ENCODE measurements at places on chromosomes 4 and X.

- DNase-seq = peak; percentile 75
These were observed 70.2 kb upstream of the AFAP1 start for GRCh38 chr4:8009710-8010511.

- DNase-seq = peak; percentile 75
These were observed 22.8 kb downstream of the CFAP99 start for GRCh38 chr4:2441393-2442174.

DNA sequence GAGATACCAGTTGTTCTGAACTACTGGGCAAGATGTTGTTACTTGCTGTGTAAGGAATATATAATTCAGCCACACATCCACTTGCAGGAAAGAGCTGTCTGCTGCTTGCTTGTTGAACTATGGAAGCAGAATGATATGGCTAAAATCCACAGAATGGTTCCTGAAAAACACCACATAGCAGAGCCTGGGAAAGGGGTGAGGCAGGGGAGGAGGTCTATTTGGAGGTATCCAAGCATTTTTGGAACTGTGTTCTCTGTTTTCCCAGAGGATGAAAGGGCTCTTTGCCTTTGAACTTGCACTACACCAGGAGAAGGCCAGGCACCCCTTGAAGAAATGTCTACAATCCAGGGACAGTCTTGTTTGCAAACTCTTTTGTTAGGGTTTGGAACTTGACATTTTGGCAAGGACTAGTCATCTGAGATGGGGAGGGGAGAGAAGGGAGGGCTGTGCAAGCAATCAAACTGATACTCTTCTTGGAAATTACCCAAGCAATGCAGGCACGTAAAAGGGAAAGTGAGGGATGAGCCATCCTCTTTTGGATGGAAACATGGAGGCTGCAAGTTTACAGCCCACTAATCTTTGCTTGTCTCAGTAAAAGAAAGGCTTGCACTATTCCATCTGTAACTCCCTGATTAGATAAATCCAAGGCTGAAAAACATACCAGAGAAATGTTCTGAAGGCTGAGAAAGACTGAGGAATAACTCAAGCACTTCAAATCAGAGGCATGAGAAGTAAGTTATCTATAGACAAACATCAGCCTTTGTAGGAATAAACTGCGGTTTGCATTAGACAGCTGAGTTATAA is 141.0 kb downstream of the TSPAN5 start:
- DNase-seq = no peak

GRCh38 chr4:158777423-158778155 is 8.8 kb downstream of the FNIP2 start:
- no peak for DNase-seq

GRCh38 chr4:87848622-87849351 is 16.0 kb downstream of the MEPE start:
- DNase-seq = peak; percentile 55

DNA sequence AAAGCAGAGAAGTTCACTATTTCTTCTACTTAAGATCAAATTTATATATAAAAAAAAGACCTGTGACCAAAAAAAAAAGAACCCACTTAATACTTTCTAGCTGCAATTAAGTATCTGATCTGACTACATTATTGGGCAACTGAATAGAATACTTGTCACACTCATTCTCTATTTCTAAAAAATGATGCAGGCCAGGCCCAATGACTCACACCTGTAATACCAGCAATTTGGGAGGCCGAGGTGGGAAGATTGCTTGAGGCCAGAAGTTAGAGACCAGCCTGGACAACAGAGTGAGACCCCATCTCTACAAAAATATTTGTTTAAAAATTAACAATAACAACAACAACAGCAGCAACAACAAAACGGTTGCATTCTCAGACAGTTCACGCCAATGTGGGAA is 108.8 kb upstream of the BMP2K start:
- DNase-seq = no peak

DNA sequence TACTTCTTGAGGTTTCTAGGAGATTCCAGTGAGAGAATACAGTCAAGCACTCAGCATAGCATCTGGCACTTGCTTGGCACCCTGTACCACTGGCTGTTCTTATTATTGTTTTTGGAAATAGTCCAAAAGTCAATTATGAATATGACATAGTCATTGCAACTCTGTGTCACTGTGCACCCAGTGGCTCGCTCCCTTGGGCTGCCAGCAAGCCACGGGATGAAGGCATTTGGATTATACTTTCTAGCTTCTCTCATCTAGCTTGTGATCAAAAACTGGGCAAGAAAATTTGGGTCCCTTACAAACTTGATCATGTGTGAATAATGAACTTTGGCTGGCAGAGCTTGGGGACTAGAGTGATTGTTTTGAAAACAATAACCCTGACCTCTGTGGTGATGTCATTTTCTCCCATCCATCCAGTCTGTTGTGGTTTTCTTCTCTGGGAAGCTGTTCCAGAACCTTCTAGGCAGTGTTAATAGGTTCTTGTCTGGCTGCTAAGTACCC is 32.7 kb upstream of the LIMCH1 start:
- DNase-seq = peak; percentile 64

DNA sequence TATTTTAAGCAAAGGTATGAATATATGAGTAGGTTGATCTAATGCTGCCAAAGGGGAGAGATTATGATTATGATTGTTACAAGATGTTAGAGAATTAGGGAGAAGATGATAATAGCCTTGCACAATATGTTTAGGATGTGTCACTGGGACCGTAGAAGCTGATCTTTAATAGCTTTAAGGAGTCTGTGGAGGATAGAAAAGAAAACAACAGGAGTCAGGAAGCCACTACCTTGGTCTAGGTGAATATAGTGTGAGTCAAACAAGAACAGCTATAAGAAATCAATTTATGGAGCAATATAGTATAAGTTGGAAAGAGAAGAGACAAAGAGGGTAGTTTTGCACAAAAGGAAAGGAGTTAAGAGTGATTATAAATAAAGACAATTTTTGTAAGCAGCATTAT is 232.7 kb downstream of the FSTL5 start:
- DNase-seq = no peak
